ENCODE measurements at places on chromosomes 1 and 21.

DNA sequence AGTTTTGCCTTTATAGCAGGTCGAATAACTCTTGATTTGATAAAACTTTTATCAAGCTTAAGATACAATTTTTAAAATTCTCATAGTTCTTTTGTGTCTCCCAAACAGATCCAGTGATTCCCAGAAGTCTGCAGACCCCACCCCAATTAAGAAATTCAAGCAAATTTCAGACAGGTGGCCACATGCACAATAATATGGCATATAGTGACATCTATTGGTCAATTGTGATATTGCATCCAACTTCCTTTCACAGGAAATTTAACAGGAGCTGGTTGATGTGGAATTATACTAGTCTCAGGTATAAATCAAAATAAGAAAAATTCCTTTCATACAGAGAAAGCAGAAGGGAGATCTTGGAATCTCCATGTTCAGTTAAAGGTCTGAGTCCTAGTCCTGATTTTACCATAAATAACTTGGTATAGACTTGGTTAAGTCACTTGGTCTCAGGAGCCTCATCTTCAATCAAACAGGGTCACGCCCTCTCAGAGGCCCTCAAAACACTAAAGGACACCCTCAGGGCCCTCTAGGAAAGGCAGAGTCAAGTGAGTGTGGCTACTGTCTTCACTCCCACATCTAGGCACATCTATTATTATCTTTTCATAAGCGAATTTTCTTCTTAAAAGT is 24.1 kb downstream of the PIGM start:
- no peak for DNase-seq

- no peak for DNase-seq
Observed at GRCh38 chr21:39961251-39961650, 94.0 kb downstream of the PCP4 start.

DNA sequence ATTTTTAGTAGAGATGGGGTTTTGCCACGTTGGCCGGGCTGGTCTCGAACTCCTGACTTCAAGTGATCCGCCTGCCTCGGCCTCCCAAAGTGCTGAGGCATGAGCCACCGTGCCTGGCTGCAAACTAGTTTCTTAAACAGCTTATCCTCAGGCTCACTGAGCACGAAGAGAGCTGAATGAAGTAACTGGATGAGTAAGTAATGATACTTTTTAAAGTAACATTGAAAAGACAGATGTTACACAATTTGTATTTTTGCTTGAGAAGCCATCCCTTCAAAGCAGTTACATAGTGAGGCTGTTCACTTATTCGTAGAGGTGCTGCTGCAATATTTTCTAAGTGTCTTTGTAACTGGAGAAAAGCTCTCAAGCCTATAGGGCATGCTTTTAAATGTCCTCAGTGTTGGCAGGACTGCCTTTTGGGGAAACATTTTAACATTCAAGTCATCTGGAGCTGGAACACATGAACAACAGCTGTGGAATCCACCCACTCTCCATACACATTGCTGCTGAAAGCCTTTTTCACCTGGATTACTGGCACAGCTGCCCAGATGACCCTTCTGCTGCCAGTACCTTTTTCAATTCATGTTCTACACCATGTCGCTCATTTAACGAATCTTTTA is 2.7 kb upstream of the YBX1 start:
- DNase-seq: no peak

DNA sequence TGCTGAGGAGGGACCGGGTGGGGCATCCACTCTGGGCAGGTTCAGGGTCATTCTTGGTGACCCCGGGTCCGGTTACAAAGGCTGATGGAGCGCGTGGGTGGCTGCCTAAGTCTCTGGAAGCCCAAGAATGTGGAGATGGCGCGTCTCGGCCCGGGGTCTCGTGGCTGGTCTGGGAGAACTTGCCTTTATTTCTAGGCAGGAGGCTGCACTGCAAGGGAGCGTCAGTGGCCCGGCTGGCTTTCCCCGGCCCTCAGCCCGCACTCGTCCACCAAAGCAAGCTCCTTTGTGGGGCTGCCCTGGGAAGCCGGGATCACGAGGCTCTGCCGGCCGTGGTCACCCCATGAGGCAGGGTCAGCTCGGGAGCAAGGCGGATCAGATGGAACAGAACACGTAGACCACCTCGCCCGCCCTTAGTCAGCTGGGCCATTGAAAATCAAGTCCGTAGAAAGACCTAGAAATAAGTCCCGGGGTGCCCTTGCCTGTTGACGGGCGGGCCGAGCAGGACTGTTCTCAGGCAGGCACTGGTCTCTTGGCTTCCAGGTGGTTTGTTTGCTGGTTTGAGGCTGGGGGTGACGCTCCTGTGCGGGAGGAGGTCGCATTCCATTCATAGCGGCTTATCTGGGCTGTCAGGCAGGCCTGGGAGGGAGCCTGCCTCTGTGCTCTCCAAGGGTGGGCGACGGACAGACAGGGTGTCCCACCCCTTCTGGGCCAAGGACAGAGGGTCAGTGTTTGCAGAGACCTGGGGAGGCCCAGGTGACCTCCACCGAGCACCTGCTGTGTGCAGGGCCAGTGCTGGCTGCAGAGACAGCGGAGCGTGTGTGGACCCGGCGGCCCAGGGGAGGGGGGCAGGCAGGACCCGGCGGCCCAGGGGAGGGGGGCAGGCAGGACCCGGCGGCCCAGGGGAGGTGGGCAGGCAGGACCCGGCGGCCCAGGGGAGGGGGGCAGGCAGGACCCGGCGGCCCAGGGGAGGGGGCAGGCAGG is 25.8 kb downstream of the COL18A1 start:
- no peak for DNase-seq

DNA sequence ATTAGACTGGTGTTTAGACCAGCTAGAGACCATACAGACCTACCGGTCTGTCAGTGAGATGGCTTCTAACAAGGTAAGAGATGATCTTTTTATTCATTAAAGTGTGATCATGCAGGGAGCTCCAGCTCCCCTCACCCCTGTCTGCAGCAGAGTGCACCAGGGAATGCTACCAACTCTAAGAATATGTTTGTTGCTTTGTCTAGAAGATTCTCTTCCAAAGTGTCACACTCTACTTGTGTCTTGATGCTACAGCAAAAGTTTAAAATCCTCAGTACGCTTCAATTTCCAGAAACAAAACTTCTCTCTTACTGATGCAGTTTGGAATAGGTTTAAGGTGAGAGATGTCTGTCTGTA is 201.4 kb upstream of the SGIP1 start:
- no peak for DNase-seq

DNA sequence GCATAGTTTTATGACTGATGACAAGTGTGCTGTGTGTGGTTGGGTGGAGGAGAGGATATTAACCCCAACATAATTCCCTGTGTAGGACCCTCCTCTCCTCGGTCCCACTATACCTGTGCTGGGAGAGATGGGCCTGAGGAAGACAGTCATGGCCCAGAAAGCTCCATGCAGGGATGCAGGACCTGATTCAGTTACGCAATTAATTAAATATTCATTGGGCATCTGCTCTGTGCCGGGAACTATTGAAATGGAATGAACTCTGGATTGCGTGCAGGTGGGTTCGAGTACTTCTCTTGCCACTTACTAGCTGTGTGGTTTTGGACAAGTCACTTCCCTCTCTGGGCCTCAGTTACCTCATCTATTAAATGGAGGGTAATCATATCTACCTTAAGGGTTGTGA is 74.6 kb downstream of the CD247 start:
- no peak for DNase-seq

GRCh38 chr1:54811066-54811465 is 9.9 kb upstream of the TTC22 start:
- no peak for DNase-seq

DNA sequence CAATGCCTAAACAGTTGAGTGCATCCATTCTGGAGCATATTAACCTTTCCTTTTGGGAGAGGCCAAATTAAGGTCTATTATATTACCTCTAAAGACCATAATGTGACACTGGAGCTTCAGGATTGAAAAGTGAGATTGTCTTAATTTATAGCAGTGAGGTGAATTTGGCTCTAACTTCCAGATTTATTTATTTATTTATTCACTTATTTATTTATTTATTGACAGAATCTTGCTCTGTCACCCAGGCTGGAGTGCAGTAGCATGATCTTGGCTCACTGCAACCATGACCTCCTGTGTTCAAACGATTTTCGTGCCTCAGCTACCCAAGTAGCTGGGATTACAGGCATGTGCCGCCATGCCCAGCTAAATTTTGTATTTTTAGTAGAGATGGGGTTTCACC is 19.1 kb downstream of the ZCCHC17 start:
- no peak for DNase-seq

DNA sequence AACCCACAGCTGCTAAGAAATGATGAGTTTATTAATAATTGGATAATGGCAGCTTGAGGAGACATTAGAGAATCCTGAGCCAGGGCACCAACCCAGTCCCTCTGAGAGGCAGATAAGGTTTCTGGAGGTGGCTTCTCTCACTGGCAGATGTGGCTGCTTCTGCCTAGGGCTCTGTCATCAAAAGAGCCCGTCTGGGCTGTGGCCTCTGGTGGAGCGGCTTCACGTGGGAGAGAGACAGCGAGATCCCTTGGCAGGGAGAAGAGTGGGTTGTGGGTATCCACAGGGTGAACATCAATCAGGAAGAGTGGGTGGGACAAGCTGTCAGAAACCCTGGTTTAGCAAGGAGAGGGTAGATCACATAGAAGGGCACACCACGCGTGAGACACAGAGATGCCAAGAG is 30.0 kb downstream of the VWA5B1 start:
- no peak for DNase-seq

GRCh38 chr21:40300300-40300699 is 433.1 kb downstream of the PCP4 start:
- no peak for DNase-seq

- no peak for DNase-seq
Observed at GRCh38 chr21:38619992-38620479, 121.8 kb upstream of the ERG start.

GRCh38 chr1:231634323-231635013 is 7.9 kb downstream of the DISC1 start:
- no peak for DNase-seq

- DNase-seq: no peak
Observed at GRCh38 chr1:3785045-3785444, 11.3 kb downstream of the LRRC47 start.

DNA sequence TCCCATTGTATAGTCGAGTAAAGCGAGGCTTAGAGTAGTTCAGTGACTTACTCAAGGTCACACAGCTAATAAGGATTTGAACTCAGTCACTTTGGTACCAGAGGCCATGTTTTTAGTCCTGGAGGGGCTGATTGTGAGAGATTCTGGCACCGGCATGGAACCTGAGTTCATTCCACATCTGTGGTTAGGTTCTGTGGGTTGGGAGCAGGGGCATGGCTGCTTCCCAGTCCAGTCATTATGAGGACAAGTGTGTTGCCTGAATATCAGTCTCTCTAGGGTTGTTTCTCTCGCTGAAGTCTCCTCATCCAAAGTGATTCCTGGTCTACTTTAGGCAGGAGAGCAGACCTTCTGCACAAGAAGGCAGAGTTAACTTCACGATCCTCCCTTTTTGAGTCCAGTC is 90.6 kb downstream of the C1orf94 start:
- no peak for DNase-seq

- DNase-seq: no peak
Observed at GRCh38 chr1:178065250-178065649, 28.7 kb upstream of the RASAL2 start.

DNA sequence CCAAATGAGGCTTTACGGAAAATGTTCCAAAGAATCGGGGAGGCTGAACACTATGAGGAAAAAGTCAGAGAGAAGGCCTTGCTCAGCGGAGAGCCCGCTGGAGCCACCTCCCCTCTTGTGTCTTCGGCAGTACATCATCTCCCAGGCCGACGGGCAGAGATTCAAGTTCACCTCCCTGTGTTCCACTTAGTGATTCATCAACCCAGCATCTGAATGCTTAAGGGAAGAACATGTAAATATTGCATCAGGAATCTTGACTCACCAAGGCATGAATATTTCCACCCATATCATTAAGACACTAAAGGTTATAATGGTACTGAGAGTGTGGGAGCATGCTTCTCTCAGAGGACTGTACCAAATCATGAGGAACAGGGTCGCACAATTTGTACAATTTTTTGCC is 172.5 kb downstream of the ST6GALNAC5 start:
- DNase-seq: no peak

DNA sequence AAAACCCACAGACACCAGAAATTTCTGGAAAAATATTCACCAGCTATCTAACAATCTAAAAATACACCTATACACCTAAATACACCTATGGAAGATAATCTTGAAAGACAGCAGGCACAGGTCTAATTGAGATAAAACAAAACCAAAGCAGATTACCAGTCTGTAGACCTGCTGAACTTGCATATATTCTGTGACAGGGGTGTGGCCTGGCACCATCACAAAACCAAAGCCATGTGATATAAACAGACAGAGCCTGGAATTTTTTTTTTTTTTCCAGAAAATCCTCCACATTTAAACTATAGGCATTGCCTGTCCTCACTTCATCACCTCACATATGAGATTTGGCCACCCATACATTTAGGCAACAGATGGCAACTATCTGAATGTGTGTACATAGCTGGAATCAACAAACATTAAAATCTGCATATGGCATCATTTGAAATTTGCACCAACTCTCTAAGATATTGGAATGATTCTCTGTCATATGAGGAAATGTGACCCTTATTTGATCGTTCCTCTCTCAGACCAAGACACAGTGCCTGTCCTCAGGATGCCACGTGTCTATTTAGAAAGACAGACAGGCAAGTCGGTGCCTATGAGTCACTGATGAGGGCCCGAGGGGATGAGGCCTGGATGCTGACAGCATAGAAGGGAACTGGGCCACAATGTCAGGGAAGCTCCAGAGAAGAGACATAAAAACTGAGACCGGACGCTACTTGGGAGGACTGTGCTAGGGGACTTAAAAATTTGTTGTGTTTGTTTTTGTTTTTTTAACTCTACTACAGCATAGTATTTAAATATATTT is 32.6 kb downstream of the NMNAT2 start:
- DNase-seq: no peak

DNA sequence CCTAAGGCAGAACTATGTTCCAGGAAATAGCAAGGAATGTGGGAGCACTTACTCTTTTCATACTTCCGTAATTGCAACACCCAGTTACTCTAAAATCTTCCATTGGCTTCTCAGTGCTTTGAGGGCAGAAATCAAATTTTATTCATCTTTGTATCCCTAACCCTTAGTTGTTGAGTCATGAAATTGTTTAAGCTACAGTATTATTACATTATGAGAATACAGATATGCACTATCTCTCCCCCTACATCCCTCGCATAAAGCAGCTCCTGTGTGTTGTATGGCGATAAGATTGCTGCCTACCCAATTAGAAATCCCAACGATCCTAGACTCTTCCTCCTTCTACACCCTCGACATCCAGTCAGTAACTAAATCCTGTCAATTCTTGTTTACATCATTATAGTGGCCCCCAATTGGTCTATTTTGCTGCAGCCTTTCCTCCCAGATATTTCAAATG is 2.6 kb downstream of the AIDA start:
- DNase-seq: no peak

- no peak for DNase-seq
Observed at GRCh38 chr1:167499106-167499505, 19.2 kb downstream of the CD247 start.

Measured in activated naive CD4-positive, alpha-beta T cell (primary cell).